ENCODE measurements at places on chromosomes 3 and 15.

- DNase-seq = no peak
These were observed 26.1 kb downstream of the POMGNT2 start for GRCh38 chr3:43079536-43080332.

DNA sequence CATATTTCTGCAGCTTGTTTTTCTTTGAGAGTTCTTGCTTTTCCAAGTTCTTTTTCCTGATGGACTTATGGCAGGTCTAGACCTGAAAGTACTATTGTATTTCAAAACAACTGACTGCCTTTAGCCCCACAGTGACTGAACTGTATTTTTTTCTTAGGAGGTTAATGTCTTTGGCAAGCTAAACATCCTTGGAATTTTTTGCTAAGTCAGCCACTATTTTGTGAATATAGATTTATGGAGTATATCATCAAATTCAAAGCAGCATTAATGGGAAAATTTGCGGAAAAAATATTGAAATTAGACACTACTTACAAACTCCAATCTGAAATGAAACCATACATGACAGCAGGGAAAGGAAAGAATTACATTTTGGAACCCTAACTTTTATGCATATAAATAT, 8.6 kb downstream of the PIK3CA start:
- DNase-seq = no peak

DNA sequence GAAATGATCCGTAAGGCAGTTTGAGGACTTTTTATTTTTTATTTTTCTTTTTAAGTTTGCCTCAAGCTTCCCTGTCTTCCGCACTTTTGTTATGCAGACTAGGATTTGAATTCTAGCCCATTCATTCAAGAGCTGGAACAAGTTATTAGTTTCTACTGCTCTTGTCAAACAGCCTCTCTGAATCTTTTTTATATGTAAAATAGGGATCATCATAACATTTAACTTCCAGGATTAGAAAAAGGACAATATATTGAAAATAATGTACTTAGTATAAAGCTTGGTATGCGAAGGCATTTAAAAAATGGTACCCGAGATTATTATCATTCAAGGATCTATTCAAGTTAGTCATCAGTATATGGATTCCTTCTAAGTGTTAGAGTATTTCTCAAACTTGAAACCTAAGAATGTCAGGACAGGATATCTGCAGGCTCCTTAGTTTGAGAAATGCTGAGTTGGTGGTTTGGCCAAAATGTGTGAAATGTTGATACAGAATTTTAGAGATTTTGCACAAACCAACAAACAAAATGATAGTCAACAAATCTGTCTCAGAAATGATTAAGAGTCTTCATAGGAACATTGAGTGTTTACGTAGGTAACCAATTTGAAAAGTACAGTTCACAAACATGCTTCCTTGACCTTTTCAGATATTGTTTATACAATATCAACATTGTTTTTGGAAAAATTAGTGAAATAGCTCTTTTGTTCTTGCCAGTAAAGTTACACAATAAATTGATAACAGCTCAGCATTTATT, 40.5 kb upstream of the IGSF10 start:
- DNase-seq = no peak

GRCh38 chr3:175338775-175339535, 479.8 kb downstream of the NAALADL2 start:
- no peak for DNase-seq

DNA sequence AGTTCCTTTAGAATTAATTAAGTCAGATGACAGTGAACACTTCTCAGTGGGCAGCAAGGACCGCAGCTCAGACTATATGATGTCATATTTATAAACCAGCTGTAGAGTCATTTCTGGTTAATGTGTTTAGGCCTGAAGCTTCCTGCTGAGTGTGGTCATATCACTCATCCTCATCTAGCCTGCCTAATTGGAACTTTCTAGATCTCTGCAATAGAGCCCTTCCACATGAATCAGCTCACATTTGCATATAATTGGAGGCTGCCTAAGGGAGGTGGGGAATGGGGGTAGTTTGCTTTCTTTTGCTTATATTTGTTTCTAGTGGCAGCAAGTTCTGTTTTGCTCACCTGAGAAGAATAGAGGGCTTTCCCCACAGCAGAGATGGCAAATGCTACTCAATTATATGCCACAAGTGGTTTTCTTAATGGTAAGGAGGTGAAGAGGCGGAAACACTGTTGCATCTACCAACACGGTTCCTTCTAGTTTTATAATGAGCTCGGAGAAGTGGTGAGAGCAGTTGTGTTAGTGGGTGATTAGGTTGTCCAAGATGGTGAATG, 148.1 kb downstream of the KLHL25 start:
- peak; percentile 12 for DNase-seq

Data from stimulated activated CD8-positive, alpha-beta memory T cell treated with anti-CD3 and anti-CD28 coated beads, Interleukin-12 subunit alpha, Interleukin-12 subunit beta, amount 100 ng/mL, for 1 hour (primary cell).